ENCODE measurements at places on chromosomes 13 and 19.

- no peak for DNase-seq
Measured at GRCh38 chr19:31519908-31520307, 170.7 kb upstream of the TSHZ3 start.

GRCh38 chr19:39817888-39818561, 15.9 kb downstream of the DYRK1B start:
- no peak for DNase-seq

GRCh38 chr19:16315825-16316505, 8.7 kb upstream of the KLF2 start:
- DNase-seq, result no peak

- no peak for DNase-seq
Measured at GRCh38 chr13:26508885-26509284, 48.6 kb upstream of the WASF3 start.

- DNase-seq, result no peak
Measured at GRCh38 chr19:8064911-8065874, 12.6 kb downstream of the CCL25 start.

GRCh38 chr13:107534548-107534947, 680.8 kb downstream of the LIG4 start:
- DNase-seq, result no peak
